Epithelial cell of prostate (primary cell): ENCODE measurements at places on chromosomes 2 and 18.

- DNase-seq: no peak
Measured at GRCh38 chr18:3857544-3857943, 407.6 kb downstream of the TGIF1 start.

DNA sequence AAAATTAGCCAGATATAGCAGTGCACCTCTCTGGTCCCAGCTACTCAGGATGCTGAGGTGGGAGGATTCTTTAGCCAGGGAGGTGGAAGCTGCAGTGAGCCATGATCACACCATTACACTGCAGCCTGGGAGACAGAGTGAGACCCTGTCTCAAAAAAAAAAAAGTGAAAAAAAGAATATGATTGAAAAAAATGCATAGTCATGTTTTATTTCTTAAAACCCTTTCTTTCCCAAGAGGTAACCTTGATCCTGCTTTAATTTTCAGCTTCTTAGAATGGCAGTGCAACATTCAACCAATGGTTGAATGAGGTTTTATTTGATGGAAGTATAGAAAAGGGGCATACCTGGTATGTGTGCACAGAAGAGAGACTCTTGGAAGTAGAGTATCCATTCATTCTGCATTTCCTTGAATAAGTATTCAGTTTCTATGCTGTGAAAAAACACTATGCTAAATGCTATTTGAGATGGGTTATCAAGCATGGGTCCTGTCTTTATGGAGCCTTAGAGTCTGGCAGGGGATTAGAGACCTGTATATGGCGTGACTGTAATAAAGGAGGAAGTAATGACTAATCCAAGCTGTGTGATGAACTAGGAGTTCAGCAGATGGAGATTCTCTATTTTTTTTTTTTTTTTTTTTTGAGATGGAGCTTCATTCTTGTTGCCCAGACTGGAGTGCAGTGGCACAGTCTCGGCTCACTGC is 146.3 kb downstream of the WDSUB1 start:
- DNase-seq: no peak

DNA sequence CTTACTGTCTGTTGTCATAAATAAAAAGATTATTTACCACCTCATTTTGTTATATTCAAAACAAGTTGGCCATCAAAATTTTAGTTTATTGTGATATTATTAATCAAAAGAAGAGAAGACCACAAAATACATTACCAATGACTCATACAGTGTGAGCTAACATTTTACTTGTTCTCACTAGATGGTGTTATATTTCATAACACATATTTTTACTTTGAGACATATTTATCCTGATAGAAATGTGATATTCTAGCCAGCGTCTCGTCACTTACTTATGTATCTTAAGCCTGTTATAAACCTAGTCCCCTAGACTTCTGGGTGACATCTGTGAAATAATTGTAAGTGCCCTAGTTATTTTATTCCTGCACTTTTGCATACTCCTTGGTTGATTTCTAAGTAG is 263.2 kb downstream of the CDH7 start:
- no peak for DNase-seq

DNA sequence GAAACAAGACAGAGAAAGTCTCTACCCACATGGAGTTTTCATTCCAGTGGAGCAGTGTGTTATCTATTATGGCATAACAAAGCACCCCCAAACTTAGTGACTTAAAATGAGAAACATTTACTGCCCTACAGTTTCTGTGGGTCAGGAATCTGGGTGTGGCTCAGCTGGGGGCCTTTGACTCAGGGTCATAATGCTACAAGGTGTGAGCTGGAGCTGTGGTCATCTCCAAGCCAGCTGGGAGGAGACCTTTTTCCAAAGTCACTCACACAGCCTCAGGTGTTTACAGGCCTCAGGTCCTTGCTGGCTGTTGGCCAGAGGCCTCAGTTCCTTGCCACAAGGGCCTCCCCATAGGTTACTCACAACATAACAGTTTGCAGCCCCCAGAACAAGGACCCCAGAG is 169.2 kb downstream of the ETAA1 start:
- no peak for DNase-seq

DNA sequence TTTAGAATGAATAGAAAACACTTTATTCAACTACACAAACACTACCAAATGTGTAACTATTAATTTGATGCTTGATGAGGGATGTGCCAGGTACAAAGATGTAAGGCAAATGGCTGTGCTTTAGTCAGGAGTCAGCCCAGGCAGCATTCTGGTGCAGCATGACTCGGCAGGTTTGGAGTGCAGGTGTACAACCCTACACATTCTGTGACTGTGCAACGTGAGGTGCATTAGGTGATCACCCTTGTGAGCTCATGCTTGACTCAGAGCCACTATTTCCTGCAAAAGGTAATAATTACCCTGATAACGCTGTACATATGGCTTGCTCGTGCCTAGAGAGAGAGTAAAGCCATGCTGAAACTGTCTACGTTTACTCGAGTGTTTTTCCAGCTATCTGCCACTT is 288.7 kb upstream of the DSEL start:
- no peak for DNase-seq

DNA sequence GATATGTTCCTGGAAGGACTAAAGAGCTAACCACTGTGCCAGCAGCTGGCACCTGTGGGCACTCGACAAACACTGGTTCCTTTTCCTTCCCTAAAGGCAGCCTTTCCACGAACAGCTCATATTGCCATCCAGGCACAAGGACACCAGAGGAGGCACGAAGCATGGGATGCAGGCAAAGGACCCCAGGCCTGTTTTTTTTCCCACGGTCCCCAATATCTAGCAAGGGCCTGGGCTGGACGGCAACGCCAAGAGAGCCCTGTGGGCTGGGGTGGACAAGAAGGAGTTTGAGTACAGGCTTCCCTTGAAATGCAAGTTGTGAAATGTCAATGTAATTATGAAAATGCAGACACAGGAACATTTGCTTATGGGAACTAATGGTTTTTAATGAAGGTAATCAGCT is 135.9 kb downstream of the CYP26B1 start:
- DNase-seq: no peak

- no peak for DNase-seq
Measured at GRCh38 chr18:57175532-57175931, 28.6 kb downstream of the BOD1L2 start.

DNA sequence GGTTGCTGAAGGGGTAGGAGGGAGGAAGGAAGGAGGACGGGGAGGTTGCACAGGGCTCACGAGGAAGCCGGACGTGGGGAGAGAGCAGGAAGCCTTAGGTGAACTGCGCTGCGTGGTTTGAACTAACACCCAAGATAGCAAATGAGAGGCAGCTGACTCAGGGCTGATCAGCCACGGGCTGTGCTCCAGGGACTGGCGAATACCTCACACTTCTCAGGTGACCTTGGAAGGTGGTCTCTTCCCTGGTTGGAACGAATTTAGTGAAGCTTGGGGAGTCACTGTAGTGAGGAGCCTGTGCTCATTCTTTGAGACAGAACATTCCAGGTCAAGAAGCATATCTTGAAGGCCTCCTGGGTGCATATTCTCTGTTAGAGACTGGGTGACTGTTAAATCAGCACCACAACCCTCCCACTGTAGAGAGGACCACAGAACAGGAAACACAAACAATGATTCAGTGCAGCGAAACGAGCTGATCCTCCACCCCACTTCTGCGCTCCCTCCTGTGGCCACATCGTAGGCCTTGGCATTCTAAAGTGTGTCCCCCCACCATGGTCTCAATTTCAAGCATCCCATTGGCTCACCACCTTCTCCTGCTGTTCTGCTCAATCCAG is 33.8 kb downstream of the TOGARAM2 start:
- DNase-seq: no peak

- DNase-seq: no peak
Measured at GRCh38 chr2:196274387-196274809, 103.0 kb upstream of the STK17B start.

GRCh38 chr2:62293151-62293489 is 97.2 kb downstream of the B3GNT2 start:
- DNase-seq: no peak

GRCh38 chr2:22056621-22057132 is 932.9 kb downstream of the TDRD15 start:
- DNase-seq: no peak

DNA sequence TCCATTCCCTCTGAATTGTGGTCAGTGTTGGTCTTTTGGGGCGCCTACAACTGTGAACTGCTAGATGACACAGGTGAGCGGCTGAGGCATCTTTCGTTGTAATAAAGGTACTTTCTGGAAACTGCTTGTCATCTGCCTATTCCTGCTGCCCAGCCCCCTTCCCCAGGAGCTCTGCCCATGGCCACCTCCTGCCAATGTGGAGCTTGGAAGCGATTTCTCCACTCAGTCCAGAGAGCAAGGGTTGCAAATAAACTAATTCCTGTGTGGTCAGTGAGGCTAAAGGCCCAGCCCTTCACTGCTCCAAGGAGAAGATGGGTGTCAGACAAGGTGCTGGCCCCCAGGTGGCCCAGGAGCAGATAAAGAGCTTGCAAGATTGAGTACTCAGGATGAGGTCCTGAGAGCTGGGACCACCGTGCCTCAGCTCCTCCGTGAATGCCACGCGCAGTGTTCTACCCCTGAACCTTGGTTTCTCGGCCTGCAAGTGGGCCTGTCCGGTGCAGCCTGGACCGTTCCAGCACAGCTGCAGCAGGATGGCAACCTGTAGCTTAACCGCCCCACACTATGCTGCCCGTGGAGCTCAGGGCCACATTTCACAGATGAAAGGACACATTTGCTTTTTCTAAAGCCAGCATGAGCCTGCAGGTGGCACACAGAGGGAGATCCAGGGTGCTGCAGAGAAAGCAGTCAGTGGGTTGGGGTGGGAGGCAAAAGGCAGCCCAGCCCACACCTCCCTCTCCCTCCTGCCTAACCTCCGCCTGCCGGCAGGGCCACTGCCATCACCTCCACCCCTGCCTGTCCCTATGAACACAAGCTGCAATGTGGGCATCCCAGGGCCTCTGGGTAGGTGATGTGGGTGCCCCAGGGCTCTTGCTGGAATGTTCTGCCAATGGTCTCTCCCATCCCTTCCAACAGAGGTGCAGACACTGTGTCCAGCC is 78.7 kb upstream of the OTOF start:
- no peak for DNase-seq

DNA sequence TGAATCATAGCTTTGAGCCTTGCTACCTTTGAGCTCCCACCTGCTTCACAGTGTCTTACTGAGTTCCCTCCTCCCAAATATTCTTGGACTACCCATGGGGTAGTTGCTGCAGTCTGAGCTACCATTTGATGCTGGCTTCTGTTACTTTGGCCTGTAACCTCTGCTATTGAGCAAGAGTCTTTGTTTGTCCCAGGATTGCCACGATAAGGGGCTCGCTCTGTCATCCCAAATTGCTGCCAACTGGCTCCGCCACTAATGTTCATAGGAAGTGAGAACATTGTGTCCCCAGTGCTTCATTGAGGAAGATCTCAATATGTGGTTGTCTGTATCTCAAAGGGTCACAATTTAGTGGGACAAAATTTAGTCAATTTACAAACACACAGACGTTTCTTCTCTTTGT is 103.8 kb downstream of the TRIM43 start:
- DNase-seq: no peak

GRCh38 chr2:224626735-224627134 is 41.6 kb upstream of the CUL3 start:
- no peak for DNase-seq

DNA sequence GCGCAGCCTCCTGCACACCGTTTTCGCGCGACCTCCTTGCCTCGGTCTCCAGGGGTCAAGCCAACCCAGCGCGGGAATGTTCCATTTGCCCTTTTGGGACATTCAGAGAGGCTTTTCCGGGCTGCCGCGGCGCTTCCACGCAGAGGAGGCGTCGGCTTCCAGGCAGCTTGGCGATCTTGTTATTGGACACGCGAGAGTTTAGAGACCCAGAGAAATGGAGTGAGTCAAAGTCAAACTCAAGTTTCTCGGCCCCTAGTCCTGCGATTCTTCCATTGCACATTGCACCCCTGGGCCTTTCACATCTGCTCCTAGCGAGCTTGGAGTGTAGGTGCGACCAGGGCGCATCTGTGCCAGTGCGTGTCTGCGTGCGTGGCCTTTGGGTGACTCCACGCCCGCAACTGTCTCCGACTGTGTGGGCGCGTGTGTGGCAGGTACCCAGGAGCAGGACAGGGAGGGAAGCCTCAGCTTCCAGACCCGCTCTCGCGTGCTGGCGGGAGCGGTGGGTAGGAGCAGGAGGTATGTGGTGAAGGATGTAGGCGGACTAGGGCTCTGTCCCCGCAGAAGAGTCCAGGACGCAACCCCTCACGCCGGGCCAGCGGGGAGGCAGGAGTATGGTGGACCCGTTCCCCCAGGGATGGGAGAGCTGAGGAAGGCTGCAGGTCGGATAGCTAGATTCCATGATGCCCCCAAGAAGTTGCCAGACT is 13.5 kb downstream of the SIX3 start:
- no peak for DNase-seq

- DNase-seq: no peak
Measured at GRCh38 chr2:233223059-233223894, 28.2 kb upstream of the ATG16L1 start.

- no peak for DNase-seq
Measured at GRCh38 chr18:75202696-75203365, 6.1 kb downstream of the PTGR3 start.

DNA sequence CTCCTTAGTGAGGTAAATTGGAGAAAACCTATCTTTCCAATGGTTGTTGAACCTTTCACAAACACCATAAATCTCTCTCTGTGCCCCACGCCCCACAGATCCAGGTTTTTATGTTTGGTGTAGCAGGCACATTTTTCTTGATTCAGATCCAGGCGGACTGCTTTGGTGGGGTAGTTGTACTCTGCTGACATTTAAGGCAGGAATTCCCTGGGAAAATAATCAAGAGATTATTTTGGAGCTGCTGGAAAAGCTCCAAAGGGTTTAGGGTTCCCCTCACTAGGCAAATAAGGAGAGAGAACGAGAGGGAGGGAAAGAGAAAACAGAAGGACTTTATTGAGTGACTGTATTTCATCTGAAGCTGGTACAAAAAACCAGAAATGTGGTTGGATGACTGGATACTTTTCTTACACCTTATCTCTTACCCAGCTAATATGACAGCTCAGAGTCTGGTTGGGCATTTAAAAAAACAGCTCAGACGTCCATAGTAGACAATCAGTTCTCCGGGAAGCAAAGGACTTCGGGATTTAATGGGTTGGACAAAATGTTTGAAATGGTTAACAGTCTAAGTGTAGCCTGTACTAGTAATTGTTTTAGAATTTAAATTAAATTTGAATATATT is 3.6 kb upstream of the AQP4 start:
- DNase-seq: no peak

DNA sequence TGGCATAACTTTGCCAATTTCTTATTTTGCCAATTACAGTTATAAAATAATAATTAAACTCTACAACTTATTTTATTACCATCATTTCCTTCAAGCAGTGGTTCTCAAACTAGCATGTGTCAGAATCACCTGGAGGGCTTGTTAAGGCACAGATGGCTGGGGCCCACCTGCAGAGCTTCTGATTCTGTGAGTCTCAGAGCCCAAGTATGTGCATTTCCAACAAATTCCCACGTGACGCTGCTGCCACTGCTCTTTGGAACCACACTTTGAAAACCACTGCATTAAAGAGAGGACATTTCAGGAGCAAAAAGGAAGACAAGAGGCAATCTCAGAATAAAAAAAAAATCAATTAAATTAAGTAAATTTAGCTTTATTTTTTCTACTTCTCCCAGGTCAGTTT is 94.0 kb upstream of the HNRNPA3 start:
- no peak for DNase-seq

DNA sequence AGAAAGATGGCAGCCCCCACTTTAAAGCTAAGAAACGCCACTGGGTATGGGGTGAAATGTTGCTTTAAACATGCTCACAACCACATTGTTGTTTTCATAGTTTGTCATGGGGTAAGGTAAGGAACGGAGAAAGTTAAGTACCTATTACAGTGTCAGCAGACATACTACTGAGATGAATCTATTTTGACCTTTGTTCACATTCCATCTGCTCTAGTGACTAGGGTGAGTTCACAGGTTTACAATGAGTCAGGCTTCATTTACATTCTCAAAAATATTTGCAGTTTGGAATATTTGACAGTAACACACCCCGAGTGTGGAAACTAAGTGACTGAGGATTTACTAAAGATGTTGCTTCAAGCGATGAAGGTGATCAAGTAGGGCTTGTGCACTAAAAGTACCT is 428.7 kb upstream of the ACVR2A start:
- DNase-seq: peak; percentile 36
